Omental fat pad (tissue), 4 donors: ENCODE measurements at places on chromosomes 12 and 14. TPM values are rescaled to one million over a fixed set of nuclear protein-coding genes. Genes with fewer than 3 reads are reported as not detected.

DNA sequence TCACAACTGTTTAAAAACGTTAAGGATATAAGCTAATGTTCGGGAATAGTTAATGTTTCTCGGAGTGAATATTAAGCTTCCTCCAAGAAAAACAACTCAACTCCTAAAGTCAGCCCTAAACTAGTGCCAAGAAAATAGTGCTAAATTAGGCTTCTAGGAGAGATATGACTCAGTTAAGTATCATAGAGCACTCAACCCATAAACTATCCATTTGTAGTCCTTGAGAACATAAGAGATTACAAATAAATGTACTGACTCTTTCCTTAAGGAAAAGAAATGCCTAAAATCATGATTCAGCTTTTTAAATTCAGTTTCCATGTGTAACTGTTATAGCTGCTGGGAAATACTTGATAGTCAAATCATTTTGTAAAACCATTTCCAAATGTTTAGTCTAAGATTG is 117.1 kb downstream of the HMGA2 start:
- no peak for DNase-seq

DNA sequence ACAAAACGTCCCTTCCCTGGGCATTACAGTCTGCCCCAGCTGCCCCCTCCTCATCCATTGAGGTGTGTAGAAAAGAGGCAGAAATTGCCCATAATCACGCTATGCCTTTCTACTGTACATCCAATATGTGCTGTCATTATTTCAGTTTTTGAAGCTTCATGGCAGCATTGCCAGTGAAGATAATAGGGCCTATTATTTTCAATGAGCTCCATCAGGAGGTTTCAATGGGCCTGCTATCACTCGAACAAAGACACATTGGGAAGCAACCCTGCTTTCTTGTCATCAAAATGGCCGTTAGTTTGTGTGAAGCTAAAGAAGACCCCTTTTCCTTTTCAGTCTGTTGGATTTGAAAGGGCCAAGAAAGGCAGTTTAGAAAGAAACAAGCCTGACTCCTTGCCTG is 653.8 kb downstream of the NOVA1 start:
- DNase-seq, result no peak

DNA sequence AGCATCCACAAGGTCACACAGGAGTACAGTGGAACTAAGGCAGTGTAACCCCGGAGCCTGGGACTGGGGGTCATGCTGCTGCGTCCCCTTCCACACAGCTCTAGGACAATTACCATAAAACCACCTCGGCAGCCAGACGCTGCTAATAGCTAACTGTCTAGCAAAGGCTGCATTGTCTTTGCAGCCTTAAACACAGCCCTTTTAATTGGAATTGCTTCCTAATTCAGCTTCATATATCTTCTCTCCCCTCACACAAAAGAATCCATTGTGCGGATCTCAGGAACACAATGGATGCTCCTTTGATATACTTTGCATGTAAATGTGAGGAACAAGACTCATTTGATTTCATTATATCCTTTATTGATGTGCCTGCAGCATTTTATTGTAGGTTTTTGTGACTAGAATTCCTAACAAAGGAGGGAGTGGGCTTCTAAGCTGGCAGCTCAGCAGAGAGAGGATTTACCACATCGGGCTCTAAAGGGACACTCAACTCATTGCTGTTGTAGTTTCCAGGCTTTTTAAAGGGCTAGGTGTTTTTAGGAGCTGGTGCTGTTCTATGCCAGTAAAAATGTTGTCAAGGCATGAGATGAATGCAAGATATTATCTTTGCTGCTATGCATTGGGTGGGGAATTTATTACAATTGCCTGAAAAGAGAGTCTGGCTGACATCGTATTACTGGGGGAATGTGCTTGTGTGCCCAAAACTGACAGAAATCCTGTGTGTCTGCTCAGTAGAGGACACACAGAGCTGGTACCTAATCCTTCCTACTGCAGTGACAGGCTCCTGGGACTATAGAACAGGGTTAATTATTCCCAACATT is 30.4 kb upstream of the DACT1 start:
- no peak for DNase-seq

PIANP gene
- not detected for total RNA-seq

ZNF410 gene
- 68.0 TPM for total RNA-seq

LMO3 gene
- total RNA-seq, result 122 TPM

GRCh38 chr14:74596741-74597450 is 15.1 kb downstream of the LTBP2 start:
- DNase-seq, result no peak

GRCh38 chr12:24814379-24815113 is 134.4 kb downstream of the BCAT1 start:
- no peak for DNase-seq

DNA sequence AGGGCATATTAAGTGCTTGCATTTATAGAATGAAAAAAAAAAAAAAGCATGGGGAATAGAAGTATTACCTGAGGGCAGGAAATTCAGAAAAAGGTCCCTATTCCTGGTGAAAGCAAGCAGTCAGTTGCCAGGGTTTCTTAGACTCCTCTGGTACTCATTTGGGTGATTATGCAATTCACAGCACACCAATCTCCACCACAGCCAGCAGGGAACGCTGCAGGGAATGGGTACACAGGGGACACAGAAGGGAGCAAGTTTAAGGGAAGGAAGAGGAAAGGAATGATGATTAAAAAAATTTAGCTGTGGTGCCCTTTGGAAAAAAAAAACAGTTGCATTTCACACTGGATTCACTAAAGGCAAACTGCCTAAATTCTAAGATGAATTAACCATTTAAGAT is 14.2 kb downstream of the BLTP3B start:
- no peak for DNase-seq

GRCh38 chr12:99121546-99121945 is 476.5 kb downstream of the APAF1 start:
- DNase-seq, result no peak

DNA sequence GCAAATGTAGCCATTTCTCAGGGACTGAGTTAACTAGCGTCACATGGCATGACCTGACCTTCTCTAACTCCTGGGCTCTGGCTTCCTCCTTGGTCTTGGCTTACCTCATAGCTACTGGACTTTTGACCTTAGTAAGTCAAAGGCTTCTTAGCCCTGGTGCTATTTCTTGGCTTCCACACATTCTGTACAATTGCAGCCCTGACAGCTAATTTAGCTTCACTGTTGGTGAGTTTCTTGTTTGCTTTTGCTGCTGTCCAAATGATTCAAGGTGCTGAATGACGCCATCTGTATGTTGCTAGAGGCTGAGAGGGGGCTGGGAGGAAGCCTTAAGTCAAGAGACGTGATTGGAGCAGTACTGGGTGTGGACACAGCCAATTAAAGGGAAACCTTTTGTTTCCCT is 202.7 kb downstream of the PRKD1 start:
- no peak for DNase-seq

DNA sequence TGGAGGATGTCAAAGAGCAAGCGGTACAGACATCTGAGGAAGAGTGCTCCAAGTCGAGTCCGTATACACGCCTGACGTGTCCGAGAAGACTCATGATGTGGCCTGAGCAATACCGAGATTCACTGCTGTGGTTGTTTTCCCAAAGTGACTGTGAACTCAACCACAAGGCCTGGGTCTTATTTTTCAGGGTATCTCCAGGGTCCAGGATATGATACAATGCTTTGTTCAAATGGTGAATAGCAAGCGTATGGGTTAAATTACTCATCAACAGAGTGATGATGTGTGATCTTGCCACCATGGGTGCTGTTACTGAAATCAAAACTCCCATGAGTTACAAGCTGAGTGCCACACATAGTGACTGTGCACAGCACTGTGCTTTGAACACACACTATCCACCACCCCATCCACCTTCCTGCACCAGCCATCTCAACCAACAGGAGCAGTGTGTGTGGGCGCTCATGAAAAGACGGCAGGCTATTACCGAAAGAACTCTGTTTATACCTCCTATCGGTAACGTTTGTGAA is 109.6 kb downstream of the BCAT1 start:
- no peak for DNase-seq

DNA sequence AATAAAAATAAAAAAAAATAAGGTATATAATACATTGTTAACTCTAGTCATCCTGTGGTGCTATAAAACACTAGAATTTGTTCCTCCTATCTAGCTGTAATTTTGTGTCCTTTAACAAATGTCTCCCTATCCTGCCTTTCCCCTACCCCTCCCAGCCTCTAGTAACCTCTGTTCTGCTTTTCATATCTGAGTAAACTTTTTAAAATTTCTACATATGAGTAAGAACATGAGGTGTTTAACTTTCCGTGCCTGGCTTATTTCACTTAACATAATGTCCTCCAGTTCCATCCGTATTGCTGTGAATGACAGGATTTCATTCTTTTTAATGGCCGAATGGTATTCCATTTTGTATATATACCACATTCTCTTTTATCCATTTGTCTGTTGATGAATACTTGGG is 71.3 kb upstream of the GNG2 start:
- no peak for DNase-seq
